ENCODE measurements at places on chromosomes 2 and 18.

- DNase-seq: no peak
These were observed 71.5 kb downstream of the EMX1 start for GRCh38 chr2:72988726-72989273.

DNA sequence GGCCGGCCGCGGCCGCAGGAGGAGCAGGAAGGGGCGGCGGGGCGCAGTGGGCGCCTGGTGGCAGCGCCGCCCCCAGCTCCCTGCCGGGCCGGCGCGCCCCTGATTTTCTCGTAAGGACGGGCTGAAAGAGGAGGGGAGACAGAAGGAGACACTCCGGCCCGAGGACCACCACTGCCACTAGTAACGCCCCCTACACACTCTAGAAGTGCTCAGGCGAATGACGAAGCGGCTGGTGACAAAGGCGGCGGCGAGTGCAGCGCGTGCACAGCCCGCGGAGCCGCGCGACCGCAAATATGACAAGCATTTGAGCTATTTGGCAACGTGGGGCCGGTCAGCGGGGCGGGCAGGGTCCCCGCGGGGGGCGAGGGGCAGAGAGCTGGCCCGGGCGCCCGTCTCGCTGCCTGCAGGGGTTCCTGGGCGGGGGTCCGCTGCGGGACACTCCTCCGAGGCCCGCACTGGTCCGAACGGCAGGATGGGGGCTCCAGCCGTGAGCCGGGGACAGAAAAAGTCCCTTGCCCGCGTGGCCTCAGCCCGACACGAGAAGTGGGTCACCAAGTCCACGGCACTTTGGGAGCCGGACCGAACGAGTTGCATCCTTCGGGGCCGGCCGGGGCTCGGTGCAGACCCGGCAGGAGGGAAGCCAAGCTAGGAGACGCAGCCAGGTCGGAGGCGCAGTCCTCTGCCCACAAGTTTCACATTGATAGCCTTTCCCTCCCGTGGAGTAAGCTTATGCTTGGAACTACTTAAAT, 524 bp upstream of the SERTAD2 start:
- DNase-seq: peak; percentile 56

- DNase-seq: no peak
These were observed 79.8 kb upstream of the CYRIA start for GRCh38 chr2:16745466-16745865.

DNA sequence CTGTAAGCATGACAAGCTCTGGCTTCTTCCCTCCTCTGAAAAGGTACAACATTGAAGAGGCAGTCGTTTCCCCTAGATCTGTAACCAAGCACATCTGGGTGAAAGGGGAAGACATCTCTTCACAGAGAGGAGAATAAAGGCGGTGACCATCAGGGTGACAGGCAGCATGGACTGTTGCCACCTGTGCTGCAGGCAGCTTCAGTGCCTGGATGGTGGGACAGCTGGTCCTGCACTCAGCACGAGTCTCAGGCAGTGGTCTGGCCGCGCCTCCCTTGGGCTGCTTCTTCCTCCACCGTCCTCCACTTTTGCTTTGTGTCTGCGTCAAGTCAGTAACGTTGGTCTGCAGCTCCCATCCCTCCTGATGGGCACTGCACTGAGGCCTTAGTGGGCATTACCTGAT, 264.4 kb downstream of the NEDD4L start:
- no peak for DNase-seq

DNA sequence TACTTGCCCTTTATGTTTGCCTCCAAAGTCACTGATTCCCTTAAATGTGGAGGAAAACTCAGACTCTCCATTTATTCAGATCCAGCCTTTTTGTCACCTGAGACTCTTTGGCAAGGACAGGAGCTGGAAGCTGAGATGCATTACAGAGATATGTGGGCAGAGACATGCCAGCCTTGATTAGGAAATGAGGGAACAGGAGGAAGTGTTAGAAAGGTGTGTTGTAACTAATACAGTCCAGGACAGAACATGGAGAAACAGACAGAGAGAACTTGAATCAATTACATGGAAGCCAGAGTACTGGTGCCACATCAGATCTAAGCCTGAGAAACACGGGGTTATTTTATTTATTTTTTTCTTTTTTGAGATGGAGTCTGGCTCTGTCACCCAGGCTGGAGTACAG, 79.0 kb downstream of the SP100 start:
- DNase-seq: no peak

DNA sequence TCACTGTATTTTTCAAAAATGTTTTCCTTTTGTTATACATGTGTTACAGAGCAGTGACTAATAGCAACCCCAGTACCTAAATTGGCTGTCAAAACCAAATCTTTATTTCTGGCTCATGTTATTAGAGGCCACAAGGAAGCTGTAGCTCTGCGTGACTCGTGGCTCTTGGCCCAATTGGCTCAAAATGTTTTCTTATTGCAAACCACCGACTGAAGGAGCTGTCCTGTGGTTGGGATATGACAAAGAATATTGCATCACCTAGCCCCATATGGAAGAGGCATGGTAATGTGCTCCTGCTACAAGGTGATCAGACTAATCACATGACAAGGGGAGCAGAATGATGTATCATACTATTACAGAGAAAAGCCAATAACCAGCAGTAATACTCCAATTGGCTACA, 1058.5 kb downstream of the CBLN2 start:
- DNase-seq: no peak

DNA sequence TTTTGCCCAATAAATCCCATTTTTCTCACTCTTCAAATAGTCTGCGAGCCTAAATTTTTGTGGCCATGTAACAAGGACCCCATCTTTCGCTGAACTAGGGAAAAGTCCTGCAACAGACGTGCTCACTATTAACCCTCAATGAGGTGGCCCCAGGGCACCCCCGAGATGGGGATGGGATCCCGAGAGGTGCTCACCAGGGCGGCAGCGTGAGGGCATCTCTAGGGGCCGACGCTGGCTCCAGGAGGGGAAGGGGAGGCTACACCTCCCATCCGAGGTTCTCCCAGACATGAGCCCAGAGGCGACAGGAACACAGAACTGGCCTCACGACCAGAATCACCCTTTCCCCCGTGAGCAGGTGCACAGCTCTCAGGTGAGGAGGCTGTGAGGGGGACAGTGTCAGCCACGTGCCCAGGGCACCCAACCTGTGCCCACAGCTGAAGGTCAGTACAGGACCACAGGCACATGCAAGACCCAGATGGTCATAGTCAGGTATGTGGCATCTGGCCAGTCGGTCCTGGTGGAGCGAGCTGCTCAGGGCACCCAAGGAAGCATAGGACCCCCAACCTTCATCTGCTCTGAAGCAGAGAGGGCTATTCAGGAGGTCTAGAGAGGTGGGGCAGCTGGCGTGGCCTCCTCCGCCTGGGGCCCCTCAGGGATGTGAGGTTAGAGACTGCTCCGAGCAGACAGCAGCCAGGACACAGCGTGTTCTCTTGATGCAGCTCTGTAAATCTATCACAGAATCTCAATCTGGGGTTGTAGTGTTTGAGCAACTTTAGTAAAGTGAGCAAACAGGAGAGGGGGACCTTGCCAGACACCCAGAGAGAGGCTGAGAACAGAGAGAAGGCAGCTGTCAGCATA, 62.8 kb downstream of the PXDN start:
- no peak for DNase-seq

DNA sequence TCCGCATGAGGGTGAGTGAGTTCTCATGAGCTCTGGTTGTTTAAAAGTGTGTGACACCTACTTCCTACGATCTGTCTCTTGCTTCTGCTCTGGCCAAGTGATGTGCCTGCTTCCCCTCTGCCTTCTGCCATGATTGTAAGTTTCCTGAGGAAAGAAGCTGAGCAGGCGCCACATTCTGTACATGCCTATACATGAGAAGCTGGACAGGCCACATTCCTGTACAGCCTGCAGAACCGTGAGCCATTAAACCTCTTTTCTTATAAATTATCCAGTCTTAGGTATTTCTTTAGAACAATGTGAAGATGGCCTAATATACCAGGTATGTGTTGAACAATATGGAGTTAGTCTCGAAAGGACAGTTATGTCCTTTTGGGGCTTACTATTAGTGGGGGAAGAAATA, 281.0 kb downstream of the ALK start:
- no peak for DNase-seq

DNA sequence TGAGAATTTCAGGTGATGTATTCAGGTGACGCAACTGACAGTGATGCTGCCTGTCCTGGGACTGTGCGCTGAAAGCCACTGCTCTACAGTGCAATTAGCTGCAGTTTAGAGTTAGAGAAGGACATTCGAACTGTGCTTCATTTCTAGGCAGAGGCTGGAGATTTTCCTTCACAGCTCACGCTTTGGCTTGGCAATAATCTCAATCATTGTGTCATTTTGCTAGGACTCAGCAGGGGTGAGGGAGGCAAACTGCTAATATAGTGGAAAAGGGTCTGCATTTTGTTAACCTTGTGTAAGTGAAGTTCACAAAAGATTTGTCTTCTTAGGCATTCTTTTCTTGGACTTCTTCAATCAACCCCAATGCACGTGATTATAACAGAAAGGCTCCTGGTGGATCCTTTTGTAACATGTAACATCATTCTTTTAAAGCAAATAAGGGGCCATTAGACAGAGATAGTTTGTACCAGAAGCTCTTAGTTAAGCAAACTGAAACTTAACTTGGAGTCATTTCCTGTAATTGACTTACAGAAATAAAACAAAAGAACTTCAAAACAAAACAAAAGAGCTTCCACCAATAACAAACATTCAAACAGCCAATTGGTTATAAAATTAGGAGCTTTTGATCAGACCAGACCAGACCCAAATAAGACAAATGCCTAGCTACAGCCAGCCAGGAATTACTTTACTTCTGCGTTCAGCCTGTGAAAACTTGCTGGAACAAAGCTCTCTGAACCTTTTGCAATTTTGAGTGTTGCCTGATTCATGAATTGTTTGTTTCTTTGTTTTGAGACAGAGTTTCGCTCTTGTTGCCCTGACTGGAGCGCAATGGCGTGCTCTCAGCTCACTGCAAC, 1376.3 kb upstream of the CELF4 start:
- no peak for DNase-seq

DNA sequence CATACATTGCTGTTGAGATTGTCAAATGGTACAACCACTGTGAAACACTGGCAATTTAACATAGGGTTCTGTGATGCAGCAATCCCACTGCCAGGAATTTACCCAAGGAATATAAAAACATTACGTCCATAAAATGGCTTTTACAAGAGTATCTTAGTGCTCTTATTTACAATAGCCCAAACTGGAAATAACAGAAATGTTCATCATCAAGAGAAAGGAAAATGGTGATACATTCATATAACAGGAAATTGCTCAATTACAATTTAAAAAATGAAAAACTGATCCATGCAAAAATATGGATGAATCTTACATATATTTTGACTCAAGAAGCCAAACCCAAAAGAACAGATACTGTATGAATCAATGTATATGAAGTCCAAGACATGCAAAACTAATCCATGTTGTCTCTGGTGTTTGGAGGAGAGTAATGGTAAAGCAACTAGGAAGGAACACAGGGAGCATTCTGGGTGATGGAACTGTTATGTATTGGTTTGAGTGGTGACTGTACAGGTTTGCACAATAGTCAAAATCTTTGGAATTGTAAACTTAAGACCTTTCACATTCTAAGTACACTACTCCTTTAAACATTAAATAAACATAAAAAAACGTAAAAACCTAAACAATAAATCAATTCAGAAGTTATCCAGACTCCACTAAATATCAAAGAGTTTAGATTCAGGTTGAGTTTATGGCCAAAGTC, 104.8 kb upstream of the WDR75 start:
- no peak for DNase-seq

- no peak for DNase-seq
These were observed 553.7 kb upstream of the SYT4 start for GRCh38 chr18:43830947-43831346.

DNA sequence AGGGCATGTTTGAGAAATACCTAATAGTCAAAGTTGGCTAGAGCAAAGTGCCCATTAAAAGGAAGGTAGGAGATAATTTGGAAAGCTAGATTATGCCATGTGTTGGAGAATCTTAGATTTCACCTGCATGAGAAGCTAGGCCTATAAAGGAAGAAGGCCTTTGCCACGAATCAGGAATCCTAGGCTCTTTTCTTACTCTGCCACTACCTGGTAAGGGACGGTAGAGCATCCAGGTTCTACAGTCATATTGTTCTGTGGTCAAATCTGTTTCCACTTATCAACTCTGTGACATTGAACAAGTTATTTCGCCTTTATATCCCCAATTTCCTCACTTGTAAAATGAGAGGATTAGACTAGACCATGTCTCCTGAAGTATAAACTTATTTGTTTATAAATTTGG, 3.6 kb upstream of the KCNJ3 start:
- DNase-seq: no peak

- no peak for DNase-seq
These were observed 196.9 kb downstream of the MREG start for GRCh38 chr2:215816424-215816823.

DNA sequence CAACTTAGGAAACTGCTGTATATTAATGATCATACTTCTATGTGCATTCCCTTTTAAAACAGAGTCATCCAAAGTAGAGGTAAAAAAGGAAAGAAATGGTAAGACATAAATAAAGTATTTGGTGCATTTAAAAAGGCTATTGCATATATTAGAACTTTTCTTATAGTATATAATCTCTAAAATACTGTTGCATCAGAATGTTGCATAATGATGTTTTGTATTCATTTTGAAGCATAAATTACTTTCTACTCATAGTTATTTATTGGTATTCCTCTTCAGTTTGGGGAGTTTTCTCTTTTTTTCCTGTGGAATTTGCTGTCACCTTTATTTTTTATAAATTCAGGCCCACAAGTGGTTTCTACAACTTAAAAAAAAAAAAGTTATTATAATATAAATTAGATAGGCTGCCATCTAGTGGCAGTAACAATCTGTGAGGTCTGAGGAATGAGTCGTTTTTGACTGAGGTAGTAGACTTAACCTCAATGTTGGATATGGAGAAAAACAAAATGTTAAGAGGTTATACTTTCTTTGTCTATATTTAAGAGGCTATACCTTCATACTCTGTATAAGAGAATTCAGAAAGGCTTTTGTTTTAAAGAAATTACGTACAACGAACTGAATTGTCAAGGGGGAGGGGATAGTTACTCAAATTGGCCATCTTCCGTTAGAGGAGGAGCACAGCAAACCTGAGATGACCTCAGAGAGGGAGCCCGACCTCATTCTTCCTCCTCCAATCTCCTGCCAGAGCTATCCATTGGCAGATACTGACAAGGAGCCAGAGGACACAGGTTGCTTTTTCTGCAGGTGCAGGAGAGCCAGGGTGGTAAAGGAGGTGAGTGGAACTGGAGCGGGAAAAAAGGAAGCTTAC, 23.8 kb downstream of the ANKAR start:
- peak; percentile 18 for DNase-seq

DNA sequence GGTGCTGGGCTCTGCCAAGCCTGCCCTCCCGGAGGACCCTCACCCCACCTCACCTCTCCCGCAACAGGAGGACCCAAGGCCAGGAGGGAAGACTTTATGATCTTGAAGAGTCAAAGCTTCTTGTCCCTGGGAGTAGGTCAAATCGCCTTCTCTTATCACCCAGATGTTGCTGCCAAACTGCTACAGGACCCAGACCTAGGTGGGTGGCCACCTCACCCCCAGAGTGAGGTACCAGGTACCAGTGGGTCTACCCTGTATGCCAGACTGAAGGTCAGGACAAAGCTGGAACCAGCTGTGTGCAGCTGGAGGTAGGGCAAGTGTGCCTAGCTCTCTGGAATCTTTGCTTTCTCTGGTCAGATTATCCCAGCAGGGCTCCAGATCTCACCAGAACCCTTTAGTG, 197.2 kb downstream of the ZFP36L2 start:
- no peak for DNase-seq

Measured in activated CD4-positive, alpha-beta T cell treated with anti-CD3 and anti-CD28 coated beads, Interleukin-2, amount 50 U/mL, for 48 hours (primary cell).